ENCODE measurements at places on chromosomes 2 and 18.

- peak; percentile 35 for DNase-seq
Measured at GRCh38 chr2:118089139-118089800, 999 bp downstream of the INSIG2 start.

DNA sequence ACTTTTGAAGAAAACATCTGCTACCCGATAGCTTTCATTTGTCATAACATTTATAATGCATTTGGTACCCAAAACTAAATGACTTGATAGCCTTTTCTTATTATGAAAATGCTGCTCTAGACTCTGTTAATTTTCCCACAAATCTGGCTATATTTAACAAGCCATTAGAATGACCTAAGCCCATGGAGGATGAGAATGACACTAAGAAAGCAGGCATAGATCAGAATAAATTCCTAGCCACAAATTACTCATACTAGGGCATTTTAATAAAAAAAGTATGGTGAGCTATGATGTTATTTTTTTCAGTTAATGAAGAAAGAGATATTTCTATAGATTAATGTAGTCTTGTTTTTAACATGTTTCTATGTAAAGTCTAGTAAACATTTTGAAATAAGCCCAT, 1728.3 kb downstream of the SUCLG1 start:
- no peak for DNase-seq

DNA sequence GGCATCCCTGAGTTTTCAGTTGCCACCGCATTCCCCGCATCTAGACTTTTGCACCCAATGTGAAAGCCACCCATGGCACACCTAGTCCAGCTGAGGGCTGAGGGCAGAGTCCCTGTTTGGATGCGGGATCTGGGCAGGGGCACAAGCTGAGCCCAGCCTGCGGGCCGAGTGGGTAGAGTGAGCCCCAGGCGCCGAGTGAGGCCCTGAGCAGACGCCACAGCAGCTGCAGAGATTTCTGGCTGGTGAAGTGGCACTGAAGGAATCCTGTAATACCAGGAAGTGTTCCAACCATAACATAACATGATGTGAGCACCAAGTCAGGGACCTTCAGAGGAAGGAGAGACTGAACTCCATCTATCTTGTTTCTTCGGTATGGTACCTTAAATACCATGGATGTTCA, 27.7 kb upstream of the FRZB start:
- no peak for DNase-seq

- no peak for DNase-seq
Measured at GRCh38 chr2:12702168-12703121, 14.3 kb upstream of the TRIB2 start.

DNA sequence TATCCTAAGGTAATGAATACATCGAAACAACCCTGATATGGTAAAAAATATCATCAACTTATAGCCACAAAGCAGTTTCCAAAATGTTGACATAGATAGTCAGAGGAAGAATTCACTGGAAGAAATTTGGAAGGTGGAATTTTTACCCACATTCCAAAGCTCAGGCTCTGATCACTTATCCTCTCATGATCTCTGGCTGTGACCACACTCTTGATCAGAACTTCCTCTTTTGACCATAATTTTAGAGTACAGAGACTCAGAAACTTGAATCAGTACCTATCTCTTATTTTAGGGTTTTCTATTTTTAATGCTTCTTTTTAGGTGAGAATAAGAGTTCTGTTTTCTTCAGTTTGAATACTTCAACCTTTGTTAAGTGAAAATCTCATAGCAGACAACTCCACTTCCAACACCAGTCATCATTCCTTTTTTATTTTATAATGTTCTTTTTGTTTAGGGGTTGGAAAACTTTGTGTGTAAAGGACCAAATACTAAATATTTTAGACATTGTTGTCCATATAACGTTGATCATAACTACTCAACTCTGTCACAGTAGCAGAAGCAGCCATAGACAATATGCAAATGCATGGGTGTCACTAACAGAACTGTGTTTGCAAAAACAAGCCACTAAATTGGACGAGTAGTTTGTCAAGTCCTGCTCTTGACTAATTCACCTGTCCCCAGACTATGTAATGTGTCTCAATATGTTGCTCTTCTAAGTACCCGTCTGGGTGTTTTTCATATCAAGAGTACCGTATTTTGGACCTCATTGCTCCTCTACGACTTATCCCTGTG, 891.6 kb upstream of the CRIM1 start:
- DNase-seq = no peak

DNA sequence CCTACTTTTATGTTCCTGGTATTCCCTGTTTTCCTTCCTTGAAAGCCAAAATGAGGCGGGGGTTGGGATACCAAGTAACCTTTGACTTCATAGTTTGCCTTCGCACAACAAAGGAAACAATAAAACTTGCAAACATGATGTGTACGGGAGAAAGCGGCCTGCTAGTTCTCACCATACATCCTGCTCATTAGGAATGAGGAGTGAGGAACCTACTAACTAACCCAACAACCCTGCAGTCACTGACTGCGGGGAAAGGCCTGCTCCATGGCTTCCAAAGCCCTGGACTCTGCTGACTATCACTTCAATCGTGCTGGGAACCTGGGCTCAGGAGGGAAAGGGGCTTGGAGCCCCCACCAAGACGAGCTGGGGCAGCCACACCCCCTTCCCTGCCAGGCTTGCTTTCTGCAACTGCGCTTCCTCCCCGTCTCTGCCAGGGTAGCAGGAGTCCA, 24.2 kb downstream of the RPL31 start:
- DNase-seq = no peak

GRCh38 chr2:44016282-44016681, 20.5 kb upstream of the LRPPRC start:
- no peak for DNase-seq

DNA sequence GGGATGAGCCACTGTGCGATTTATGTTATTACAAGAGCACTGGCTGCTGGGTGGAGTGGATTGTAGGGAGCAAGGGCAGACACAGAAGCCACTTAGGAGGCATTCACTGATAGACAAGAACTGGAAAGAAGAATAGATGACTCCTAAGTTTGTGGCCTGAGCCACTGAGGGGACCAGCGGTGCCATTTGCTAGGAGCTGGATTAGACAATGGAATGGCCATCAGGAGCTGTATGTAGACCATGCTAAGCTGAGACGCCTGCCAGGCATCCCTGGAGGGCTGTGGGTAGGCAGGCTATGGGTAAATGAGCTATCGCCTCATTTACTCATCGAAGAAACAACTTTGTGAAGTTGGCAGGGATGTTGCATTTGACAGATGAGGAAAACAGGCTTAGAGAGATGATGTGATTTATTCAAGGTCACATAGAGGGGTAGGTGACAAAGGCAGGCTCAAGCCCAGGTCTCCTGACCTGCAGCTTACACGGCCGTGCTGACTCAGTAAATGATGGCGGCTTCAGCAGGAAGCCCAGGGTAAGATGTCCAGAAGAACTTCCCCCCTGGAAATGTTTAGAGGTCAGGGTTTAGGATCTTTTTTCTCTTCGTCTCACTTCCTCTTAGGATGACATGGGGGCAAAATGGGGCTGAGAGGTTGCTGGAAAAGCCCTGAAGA, 2.8 kb downstream of the MFSD2B start:
- DNase-seq = no peak

GRCh38 chr18:74250131-74250530, 41.6 kb downstream of the CYB5A start:
- DNase-seq = no peak

DNA sequence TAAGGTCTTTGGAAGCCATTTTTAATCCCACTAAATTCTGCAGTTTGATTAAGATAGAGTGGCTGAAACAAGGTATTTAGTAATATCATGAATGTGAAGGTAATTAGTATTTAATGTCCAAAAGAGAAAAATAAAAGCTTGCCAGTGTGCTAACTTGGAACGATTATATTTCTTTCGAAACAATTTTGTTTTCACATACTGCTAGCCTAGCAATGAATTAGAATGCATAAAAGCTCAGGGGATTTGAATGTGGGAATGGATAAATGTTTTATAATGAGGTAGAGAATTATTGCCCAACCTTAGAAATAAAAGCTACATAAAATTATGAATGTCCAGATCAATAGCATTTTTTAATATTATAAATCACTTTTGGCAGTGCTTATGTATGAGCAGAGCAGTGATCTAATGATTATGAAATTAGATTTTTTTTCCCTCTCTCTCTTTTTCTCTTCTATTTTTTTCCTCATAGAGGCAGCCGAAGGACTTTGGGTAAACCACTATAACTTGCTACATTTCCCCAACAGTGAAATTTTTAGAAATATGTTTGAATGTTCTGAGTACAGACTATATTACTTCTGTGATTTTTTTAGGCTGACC, 75.5 kb downstream of the PLCL1 start:
- no peak for DNase-seq

GRCh38 chr2:62320657-62321357, 124.9 kb downstream of the B3GNT2 start:
- DNase-seq = no peak

DNA sequence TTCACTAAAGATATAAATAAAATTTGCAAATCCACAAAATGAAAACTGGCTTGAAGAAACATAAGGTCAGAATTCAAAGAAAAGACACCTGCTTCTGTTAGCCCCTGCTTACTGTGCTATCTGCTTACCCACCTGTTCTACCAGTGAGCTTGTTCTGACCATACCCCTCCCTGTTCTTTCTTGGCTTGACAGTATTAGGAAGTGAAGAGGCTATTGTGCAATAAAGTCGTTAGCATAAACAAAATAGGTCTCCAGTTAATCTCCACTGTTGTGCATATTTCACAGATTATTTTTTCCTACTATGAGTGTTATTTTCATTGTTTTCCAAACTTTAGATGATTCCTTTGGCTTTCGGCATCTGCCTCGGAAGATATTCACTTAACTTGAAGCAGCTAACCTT, 322.1 kb downstream of the CCDC85A start:
- no peak for DNase-seq

GRCh38 chr2:73291461-73292315, 1.7 kb downstream of the EGR4 start:
- DNase-seq = no peak

DNA sequence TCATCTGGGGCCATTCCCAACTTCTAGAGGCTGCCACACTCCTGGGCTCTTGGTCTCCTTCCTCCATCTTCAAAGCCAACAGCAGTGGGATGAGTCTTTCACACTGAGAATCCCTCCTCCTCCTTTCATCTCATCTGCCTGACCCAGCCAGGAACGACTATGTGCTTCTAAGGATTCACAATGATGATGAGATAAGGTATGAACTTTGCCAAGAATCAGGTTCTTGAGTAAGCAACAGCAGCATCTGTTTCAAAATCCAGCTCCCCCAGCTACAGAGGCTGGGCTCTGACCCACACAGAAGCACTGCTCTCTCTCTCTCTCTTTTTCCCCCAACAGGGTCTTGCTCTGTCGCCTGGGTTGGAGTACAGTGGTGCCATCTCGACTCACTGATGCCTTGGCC, 46.4 kb downstream of the TIMM21 start:
- DNase-seq = no peak

DNA sequence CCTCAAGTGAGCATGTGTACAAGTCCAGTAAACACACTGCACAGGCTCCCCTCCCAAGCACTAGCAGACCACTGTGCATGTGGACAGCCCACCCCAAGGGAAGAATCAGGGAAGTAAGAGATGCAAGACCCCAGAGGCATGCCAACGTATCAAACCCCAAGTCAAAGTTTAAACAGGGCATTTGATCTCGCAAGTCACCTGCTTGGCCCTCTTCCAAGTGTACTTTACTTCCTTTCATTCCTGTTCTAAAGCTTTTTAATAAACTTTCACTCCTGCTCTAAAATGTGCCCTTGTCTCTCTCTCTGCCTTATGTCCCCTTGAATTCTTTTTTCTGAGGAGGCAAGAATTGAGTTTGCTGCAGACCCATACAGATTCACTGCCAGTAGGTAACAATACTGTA, 201.2 kb upstream of the PARD3B start:
- no peak for DNase-seq

- no peak for DNase-seq
Measured at GRCh38 chr2:62099523-62100175, 96.3 kb upstream of the B3GNT2 start.

DNA sequence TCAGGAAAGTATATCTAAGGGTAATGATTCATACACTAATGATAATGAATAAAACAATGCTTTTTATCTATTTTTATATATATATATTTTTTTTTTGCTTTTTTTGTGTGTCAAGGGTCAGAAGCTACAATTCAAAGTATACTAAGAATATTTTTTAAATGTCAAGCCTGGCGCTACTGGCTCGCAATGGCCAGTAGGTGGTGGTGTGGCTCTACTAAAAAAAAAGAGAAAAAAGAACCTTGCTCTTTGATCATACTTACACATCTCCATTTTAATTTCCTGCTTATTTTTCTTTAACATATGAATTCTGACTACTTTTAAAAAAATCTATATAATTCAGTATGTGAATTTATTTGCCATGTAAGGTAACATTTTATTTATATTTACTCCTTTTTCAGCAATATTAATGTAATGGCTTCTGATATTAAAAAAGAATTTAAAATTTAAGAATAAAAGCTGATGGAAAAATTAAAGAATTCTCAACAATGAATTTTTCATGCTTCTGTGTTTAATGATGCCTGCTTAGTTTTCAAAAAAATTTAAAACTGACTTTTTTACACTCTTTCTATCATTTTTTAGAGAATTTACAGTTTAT, 232.9 kb downstream of the GULP1 start:
- peak; percentile 10 for DNase-seq

GRCh38 chr2:164568317-164568716, 53.0 kb downstream of the GRB14 start:
- DNase-seq = no peak

GRCh38 chr18:34806527-34806926, 96.4 kb downstream of the DTNA start:
- DNase-seq = no peak

- DNase-seq = no peak
Measured at GRCh38 chr18:59265246-59265973, 7.8 kb downstream of the RAX start.

- DNase-seq = peak; percentile 46
Measured at GRCh38 chr2:98828793-98829371, 98.0 kb upstream of the MGAT4A start.

- no peak for DNase-seq
Measured at GRCh38 chr2:45806563-45807358, 155.3 kb downstream of the PRKCE start.

GRCh38 chr2:42140496-42140895, 28.7 kb upstream of the EML4 start:
- DNase-seq = no peak

GRCh38 chr18:44579028-44579702, 101.5 kb upstream of the SETBP1 start:
- DNase-seq = peak; percentile 11

DNA sequence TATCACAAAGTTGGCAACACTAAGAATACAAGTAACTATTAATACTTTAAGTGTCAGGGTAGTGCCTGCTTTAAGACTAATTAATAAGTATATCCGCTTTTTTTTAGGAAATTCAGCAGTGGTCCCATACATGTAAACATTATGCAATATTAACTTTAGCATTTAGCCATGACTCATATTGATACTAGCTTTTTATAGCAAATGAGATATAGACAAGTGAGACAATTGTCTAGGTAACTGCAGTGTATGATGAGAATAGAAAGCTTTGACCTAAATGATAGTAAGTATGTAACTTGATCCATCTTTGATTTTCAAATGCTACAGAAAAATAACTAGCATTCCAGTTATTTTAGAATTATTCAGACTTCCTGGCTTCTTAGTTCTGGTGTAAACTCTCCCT, 27.4 kb upstream of the VRK2 start:
- no peak for DNase-seq
